ENCODE measurements at places on chromosomes 11 and 22.
A peak's percentile ranks its signal among the peaks of the same experiment; 100 is the strongest.

DNA sequence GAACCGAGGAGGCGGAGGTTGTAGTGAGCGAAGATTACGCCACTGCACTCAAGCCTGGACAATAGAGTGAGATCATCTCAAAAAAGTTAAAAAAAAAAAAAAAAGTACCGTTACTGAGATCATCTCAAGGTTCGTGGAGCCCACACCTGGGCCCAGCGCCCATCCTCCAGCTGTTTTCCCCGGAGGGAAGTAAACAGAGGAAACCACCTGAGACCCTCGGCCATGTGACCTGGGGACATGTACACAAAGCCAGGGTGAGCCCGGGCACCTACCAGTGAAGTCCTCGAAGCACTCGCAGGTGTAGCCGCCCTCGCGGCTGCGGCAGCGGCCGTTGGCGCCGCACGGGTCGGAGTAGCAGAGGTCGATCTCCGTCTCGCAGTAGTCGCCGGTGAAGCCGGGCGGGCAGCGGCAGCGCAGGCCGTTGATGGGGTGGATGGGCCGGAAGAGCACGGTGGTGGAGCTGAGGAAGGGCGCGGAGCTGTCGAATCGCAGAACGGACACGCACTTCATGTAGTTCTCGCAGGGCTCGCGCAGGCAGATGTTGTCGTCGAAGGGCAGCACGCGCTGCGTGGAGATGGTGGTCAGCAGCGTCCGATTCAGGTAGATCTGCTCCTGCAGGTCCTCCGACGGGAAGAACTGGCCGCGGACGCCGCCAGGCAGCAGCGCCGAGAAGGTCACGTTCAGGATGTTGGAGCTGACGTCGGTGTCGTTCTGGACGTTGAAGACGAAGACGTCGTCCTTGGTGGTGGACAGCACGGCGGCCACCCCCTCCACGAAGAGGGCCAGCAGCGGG, 73.8 kb downstream of the CELSR1 start:
- DNase-seq = no peak

GRCh38 chr11:125214601-125215565, 50.3 kb downstream of the PKNOX2 start:
- no peak for DNase-seq

GRCh38 chr11:43737201-43737590, 56.7 kb downstream of the HSD17B12 start:
- DNase-seq = no peak

DNA sequence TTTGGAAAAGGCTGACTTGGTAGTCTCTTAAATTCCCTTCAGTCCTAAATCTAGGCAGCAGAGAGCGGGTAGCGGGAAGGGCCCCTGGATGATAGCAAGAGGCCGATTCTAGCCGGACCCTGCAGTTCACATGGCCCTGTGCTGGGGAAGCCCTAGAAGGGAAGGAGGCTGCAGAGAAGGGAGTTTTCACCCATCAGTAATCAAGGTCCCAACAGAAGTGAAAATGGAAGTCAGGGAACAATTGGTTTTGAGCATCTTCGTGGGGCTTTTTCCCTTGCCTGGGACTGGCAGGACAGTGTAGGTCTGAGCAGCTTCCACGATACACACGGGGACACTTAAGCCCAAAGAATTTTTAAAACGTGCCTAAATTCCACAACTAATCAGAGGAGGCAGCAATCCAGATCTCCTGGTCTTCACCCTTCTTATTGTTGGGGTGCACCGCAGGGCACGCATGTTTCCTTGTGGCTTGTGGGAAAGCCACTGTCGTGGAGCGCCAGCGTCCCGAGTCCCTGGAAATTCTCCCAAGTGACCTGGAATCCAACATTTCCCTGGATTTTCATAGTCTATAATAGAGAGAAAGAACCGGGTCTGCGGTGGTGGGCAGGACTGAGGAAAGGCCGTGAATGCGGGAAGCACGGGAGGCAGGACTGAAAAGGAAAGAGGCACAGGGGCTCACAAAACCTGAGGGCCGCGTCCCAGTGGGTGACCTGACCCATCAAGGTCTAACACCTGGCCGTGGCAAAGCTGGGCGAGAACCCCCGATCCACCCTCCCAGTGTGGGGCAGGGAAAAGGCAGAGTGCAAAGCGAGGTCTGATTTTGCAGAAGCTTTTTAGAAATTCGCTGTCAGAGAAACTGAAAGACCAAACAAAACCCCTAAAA, 846 bp upstream of the OAF start:
- DNase-seq = no peak

DNA sequence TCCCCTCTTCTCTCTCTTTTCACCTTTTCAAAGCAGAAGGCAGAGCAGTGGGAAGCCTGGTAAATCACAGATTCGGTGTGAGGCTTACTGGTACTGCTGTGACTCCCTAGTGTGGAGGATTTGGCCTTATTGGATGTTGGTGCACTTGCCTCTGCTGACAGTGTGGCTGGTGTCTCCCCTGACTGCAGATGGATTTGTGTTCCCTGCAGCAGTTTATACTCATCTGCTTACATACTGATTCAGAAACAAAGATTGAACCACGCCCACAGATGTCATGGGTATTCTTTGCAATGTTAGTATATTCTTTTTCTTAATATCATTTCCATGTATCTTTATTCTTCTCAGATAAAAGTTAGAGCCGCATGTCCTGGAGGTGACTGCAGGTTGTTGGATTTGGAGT, 26.8 kb upstream of the GRIK4 start:
- no peak for DNase-seq

GRCh38 chr11:75347781-75348566, 3.5 kb downstream of the ARRB1 start:
- no peak for DNase-seq

DNA sequence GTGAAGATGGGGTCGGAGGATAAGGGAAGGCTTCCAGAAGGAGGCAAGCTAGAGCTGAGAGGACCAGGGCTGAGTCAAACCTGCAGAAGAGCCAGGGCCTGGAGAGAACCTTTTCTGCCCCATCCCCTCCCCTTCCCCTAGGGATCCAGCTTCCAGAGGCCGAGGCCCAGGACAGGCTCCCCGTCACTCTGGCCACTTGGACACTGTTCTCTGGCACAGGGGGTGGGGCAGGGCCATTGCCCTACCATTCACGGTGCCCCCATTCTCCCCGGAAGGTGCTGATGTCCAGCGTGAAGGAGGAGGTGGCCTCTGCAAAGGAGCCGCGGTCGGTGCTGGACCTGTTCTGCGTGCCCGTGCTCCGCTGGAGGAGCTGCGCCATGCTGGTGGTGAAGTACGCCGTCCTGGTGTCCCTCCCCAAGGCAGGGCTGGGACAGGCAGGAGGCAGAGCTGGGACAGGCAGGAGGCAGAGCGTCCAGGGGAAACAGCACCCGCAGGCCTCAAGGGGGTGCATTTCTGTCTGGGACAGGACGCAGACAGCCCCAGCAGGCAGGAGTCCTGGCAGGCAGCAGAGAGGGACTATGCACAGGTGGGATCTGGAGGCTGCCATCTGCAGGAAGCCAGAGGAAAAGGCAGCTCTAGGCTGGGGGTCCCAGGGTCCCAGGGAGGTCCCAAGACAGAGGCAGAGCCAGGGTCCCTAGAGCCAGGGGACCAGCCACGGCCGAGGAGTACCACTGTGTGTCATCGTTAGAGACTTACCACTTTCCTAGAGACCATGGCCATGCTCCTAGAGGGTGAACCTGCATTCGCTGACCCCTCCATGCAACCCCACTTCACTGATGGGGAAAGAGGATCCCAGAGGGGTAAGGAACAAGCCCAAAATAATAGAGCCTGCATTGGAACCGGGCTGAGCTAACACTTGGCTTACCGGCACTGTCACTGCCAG, 25.8 kb upstream of the SLC22A12 start:
- no peak for DNase-seq

DNA sequence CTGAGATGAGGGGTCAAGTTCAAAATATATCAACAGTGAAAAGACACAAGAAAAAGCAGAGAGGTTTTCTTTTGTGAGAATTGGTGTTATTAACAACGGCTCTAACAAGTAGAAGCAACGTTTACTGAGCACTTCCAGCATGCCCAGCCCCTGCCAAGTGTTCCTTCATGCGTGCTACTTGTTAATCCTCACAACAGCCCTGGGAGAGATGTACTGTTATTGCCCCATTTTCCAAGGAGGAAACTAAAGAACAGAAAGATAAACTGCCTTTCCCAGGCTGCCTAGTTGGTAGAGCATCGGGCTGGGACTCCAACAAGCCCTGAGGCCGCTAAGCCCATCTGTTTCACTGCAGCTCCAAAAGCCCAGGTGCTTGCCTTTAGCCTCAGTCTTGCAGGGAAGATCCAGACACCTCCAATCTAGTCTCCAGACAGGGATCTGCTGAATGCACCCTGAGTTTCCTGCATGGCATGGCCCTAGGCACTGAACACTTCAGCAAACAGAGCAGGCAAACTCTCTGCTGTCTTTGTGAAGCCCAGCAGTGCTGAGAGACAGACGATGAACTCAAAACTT, 25.5 kb downstream of the SPATA19 start:
- no peak for DNase-seq

- DNase-seq = no peak
These were observed 11.8 kb upstream of the CCDC89 start for GRCh38 chr11:85697747-85698146.

GRCh38 chr11:2547806-2548205, 103.0 kb downstream of the KCNQ1 start:
- DNase-seq = no peak

- DNase-seq = no peak
These were observed 3.4 kb upstream of the TMEM184B start for GRCh38 chr22:38276166-38276565.

DNA sequence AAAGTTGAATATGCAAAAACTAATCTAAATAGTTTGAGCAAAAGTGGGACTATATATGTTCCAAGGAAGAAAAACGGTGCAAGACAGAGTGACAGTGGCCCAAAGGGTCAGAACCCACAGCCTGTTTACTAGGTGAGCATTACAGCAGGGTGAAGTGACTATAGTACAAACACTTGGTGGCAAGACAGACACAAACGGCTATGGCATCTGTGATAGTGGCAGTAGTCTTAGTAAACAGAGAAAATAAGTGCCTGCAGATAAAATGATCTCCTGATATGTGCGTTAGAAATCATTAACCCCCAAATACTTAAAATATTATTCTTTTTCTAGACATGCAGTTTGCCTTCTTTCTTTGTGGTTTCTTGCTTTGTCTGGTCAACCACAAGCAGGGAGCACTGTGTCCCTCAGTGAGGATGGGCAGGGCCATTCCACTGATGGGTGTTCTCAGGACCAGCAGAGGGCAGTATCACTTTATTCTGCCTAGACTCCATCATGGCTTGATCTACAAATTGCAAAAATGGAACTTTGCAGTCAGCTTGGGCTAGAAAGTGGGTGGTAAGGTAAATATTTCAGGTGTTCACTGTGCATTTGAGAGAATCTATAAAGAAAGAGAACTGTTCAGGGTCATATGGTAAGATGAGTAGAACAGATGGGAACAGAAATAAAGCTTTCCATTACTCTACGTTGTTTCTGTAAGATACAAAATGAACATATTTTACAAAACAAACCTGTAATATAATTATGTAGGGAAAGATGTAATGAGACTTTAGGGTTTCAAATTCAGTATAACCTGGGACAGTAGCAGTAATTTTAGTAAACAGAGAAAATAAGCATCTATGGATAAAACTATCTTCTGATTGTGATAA, 198.2 kb downstream of the SWAP70 start:
- peak; percentile 26 for DNase-seq

- DNase-seq = no peak
These were observed 276.2 kb downstream of the C11orf87 start for GRCh38 chr11:109698237-109698636.

GRCh38 chr22:29604076-29604360, 585 bp downstream of the NF2 start:
- DNase-seq = no peak

DNA sequence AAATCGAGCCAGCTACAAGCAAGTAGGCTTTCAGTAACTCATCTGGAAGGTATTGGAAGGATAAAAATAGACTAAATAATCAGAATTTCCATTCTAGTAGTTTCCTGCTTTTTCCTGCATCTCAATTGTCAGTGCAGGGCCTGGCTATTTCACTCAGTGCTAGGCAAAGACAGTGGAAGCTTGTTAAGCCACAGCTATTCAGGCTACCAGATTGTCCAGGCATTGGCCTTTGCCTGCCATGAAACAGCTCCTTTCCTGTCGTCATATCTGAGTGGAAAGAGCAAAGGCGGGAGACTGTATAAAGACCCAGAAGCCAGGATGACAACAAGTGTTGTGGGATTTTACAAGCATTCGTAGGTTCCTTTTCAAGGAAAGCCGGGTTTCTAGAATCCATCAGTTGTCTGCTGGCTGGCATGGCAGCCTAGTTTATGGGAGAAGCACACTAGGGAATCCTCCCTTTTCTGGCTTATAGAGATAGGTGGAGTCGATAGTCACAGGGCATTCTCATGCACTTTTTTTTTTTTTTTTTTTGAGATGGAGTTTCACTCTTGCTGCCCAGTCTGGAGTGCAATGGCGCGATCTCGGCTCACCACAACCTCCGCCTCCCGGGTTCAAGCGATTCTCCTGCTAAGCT, 2.0 kb upstream of the TNRC6B start:
- no peak for DNase-seq

DNA sequence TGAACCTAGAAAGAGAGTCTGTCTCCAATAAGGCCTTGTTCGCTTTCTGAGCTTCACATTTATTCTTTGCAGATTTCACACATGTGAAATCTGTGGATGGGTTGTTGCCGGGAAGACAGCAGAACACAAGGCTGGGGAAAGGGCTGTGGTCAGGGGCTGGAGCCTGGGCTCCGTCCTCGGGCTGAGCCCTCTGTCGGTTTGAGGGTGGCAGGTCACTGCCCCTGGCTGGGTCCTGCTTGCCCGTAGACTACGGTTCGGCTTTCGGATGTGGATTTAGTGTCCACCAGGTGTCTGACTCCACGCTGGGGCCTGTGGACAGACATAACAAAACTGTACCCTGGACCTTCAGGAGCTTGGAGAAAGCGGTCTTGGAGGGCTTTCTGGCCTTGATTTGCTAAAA, 117.0 kb upstream of the ALX4 start:
- no peak for DNase-seq

DNA sequence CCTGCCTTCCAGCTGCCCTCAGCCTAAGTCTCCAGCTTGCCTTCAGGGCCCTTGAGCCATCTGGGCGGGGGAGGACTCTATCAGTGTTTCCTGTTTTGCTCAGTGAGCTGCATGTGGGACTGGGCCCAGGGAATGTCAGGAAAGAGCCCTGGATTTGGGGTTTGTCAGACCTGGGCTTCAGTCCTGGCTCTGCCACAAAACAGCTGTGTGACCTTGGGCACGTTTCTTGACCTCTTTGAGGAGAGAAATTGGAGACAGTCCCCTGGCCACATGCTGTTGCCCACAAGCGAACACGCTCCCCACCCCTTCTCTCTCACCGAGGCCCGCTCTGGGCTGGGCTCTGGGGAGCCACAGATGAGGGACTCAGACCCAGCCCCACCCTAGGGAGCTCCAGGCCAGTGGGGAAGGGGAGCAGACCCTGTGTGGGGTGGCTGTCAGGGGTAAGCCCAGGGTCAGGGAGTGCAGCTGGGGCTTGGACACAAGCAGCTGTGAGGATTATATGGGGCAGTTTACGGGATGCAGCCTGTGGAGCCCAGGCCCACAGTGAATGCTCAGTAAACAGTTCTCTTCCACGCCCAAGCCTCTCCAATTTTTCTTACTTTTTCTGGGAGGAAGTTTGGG, 12.3 kb downstream of the MYO7A start:
- DNase-seq = no peak

All from memory B cell (primary cell).